ENCODE measurements at places on chromosomes 5 and 9. TPM values are rescaled to one million over a fixed set of nuclear protein-coding genes. Genes with fewer than 3 reads are reported as not detected.
A peak's percentile ranks its signal among the peaks of the same experiment; 100 is the strongest.

Gene RNF183
- not detected for total RNA-seq

Gene PCDHA4
- total RNA-seq: 1.1 TPM

Gene ADAM19
- 11.2 TPM for total RNA-seq

Gene CCDC152
- total RNA-seq: 3.4 TPM

Gene OXCT1
- total RNA-seq: 35.7 TPM

DNA sequence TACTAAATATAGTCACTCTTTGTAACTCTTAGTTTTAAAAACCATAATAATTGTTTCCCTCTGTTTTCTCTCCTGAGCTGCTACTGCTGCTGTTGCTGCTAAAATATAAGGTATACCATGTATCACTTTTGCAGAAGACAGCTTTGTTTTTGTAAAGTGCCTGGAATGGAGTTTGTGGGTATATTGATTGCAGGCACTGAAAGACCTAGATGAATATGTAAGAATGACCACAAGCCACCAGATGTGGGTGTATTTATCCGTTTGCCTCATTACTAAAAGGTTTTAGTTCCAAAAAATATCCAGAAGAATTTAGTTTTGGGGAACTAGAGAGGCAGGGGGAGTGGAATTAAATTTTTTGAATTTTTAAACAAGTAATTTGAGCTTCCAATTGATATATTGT is 151.1 kb upstream of the CDKN2B start:
- no peak for DNase-seq

DNA sequence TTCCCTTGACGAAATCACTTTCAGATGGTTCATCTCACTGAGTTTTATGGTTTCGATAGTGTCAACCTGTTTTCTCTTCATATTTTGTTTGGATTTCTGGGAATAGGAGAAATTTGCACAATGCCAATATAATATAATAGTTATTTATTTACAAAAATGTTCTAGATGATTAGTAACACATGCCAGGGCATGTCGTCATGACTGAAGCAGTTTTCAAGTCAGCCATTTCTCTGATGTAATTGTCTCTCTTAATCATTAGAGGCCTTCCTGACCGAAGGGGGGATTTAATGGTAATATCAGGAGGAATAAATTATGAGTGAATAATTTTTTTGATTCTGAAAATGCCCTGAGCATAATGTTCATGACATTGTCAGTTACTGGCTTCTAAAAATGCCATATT is 246.5 kb upstream of the ATP10B start:
- DNase-seq: no peak

DNA sequence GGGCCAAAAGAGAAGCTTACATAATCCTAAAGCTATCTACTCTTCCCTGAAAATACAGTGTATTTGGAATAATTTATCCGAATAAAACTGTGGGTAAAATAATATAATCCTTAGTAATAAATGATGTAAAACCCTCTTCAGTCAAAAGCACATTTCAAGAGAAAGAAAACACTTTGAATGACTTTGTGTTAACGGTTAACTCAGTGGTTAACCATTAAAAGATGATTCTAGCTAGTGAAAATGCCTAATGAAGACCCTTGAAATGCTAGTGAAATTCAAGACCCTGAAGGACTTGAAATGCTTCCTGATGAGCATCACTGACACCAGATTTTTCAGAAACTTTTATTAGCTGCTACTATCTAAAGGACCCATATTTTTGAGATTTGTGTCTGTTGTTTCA is 70.7 kb downstream of the COX7C start:
- DNase-seq: no peak

- peak; percentile 37 for DNase-seq
These were observed 26.8 kb downstream of the TDRD7 start for GRCh38 chr9:97438666-97439065.

GRCh38 chr9:15103290-15103689 is 193.1 kb upstream of the FREM1 start:
- DNase-seq: no peak

GRCh38 chr5:15105799-15106393 is 234.3 kb upstream of the ANKH start:
- DNase-seq: peak; percentile 60
